ENCODE measurements at places on chromosomes 1 and 21.
A peak's percentile ranks its signal among the peaks of the same experiment; 100 is the strongest.

- no peak for DNase-seq
Measured at GRCh38 chr1:202200669-202201068, 7.1 kb downstream of the LGR6 start.

DNA sequence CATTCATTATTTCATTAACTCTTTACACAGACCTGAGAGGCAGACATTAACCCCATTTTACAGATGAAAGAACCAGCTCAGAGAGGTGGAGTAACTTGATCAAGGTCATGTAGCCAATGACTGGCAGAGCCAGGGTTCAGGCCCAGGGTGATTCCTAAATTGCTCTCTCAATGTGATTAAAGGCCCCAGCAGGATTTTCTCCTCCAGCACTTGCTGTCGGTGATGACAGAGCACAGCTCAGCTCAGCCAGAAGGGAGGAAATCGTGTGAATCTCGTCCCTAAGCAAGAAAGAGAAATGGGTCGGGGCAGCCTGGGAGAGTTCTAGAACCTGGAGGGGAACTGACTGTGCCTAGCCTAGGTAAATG lies 19.5 kb upstream of the RNF19B start:
- no peak for DNase-seq

DNA sequence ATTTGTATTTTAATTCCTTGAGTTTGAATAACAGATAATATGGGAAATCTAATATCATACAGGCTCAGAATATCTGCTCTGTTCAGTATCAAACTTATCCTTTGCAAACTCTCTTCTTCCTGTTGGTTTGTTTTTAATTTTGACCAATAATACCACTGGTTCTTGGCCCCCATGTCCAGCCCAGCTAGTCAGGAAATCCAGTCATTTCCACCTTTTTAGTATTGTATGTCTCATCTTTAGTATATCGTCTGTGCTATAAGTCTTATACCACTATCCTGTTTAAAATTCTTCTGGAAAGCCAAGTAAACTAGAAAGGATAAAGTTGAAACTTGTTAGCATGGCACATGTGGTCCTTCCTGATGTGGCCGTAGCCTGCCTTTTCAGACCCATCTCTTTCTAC lies 10.7 kb downstream of the SCCPDH start:
- DNase-seq, result no peak

- no peak for DNase-seq
Measured at GRCh38 chr1:118948846-118949245, 39.3 kb downstream of the TBX15 start.

- no peak for DNase-seq
Measured at GRCh38 chr1:226787071-226787470, 48.0 kb upstream of the ITPKB start.

- DNase-seq, result no peak
Measured at GRCh38 chr1:186887203-186887602, 58.5 kb downstream of the PLA2G4A start.

DNA sequence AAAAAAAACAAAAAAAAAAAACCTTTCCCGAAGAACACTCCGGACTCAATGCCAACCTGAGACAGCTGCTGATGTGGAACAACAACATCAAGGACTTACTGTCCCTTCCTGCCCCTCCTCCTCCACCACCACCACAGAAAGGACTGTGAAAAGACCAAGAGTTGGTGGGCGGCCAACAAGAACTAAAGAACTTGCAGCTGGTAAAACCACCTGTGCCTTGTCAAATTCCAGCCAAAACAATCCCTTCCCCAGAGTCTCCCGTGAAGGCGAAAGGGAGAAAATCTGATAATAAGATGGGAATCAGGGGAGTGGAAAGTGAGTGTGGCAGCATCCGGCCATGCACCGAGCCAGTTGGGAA lies 88.9 kb downstream of the PROX1 start:
- no peak for DNase-seq

DNA sequence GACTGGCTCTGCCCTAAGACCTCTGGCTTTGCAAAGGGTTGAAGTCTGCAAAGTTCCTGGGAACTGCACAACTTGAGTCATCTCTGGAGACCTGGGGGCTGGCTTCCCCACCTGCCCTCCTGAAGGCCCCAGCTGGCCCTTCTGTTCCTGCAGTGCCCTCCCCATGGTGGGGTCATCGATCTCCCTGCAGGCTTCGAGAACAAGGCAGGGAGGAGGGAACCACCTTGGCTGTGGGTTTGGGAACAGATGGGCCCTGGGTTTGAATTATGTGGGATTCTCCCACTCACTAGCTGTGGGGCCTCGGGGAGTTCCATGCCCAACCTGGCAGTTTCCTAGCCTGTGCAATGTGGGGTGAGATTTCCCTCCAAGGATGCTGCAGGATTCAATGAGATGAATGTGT lies 310.2 kb downstream of the PTPRU start:
- no peak for DNase-seq

DNA sequence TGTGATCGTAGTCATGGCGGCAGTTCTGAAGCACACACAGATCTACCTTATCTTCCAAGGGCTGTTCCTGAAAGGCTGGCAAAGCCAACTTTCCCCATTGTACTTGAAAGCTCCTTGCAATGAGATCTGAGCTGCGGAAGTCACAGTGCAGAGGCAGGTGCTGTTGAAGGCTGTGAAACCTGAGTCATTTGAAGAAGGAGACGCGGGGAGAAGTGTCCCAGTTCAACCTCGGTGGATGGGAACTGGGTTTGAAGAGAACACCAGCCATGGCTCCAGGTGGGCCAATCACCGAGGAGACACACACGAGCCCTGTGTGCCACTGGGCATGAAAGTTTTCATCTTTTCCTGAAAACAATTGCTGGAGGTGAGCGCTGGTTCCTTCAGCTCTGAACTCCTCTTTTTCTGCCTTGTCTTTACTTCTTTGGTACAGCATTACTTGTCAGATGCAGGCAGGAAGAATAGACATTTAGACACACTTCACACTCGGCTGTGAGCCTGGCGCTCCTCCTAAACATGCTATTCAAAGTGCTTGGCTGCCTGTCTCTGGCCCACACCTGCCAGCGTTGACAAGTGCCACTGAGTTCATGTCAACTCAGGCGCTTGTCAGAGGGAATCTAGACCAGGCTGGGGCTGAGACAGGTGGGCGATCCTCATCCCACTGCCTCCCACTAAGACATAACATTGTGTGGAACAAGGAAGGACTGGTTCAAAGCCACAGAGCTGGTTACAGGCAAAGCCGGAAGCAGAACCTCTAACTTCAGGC lies 25.7 kb upstream of the PDE9A start:
- DNase-seq, result no peak

- peak; percentile 52 for DNase-seq
Measured at GRCh38 chr1:112637254-112638109, 17.9 kb downstream of the CAPZA1 start.

DNA sequence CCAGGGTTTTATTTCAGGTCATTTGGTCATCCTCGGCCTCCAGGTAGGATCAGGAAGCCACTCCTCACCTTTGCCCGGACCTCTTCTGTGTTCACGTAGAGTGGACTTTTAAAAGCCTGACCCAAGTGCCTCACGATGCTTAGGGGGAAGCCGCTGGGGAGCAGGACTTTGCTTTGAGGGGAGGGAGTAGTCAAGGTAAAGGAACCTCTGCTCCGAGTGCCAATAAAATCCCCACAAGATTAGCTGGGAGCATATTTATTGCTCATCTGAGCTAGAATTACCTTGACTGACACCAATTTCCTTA lies 603 bp upstream of the DHRS3 start:
- no peak for DNase-seq

DNA sequence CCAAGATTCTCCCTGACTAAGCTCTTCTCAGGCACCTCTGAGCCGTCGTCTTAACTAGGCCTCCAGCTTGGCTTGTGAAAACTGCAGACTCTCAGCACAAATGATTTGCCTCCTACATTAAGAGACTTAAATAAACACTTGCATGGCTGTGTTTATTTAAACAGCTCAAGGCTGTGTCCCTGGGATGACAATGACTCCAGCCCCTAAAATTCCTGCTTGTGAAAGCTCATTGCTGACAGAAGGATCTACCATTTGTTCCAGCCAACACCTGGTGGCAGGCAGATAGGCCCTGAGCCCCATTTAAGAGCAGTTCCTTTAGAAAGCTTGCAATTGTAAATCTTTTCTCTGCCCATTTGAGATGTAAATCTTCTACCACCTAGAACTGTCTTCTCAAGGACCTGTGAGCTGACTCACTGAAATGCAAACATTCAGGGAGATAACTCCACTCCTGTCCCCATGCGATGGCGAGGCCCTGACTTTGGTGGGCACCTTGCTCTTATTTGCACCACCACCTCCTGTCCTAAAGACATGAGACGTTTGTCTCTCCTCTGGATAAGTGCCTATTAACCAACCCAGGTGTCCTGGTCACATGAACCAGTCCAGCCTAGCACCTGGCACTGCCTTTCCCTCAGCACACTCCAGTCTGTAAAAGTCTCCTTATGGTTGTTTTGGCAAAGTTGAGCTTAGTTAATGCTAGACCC lies 15.1 kb upstream of the PCP4 start:
- DNase-seq, result no peak

DNA sequence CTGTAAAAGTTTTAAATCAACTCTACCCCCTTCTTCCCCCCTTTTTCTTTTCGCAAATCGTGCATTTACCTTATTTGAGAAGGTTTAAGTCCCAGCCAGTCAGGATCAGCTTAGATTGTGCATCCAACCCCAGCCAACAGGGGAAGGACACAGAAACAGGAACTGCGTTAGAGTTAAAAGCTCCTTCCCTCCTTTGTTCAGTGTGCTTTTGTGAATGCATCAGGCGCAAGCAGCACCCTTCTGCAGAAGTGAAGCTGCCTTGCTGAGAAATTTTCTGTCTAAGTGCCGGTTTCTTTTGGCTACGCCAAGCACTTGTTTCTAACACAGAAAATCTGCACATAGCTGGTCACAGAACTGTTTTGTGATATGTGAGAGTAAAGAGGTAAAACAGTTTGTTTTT lies 56.2 kb upstream of the PRRC2C start:
- no peak for DNase-seq

DNA sequence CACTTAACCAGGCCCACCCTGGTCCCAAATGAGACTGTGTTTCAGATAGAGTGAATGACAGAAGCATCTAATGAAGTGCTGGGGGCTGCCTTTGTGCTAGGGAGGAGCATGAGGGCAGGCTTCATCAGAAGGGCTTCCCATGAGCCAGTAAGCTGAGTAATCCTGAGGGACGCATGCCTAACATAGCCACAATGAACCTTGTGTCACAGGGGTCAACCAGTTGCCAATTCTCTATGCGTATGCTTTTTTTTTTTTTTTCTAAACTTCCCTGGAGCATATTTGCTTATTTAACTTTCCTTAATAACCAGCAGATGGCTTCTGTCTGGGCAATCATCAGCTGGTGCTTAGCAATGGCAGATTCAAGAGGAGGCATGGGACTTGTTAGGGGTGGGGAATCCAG lies 25.5 kb upstream of the CYP2J2 start:
- DNase-seq, result no peak

- no peak for DNase-seq
Measured at GRCh38 chr21:42655796-42656770, 2.7 kb downstream of the PDE9A start.

DNA sequence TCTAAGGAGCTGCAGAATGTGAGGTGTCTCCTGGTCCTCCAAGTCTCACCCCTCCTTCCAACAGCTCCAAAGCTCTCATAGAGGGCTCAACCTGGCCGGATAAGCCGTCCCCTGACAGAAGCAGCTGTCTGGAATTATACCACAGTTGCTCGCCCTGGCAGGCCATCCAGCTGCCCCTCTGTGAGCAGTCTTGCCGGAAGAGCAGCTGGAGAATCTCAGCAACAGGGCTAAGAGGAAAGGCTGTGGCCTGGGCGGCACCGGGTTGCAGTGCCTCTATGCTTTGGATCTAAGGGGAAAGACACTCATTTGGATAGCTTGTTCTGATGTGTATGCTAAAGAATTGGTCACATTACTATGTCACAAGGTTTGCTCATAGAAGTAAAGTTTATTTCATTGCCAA lies 12.4 kb downstream of the TMCC2 start:
- no peak for DNase-seq

DNA sequence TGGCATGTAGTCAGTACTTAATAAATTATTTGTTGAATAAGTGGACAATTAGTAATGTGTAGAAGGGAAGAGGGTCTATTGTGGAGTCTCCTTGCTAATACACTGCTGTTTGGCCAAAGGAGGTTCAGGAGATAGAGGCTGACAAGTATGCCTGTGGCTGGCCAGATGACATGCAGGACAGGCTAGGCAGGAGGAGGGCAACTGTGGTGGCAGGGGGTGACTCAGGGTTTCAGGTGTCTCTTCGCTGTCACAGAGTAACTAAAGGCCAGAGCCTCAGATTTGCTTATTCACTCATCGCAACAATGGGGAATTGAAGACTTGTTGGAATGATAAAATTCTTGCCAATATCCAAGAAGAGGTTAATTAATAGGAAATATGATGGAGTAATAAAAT lies 33.1 kb downstream of the THRAP3 start:
- no peak for DNase-seq

GRCh38 chr1:207654320-207654719 lies 9.4 kb downstream of the CR1L start:
- DNase-seq, result peak; percentile 15

- DNase-seq, result no peak
Measured at GRCh38 chr1:3657096-3657475, 4.8 kb downstream of the TP73 start.

DNA sequence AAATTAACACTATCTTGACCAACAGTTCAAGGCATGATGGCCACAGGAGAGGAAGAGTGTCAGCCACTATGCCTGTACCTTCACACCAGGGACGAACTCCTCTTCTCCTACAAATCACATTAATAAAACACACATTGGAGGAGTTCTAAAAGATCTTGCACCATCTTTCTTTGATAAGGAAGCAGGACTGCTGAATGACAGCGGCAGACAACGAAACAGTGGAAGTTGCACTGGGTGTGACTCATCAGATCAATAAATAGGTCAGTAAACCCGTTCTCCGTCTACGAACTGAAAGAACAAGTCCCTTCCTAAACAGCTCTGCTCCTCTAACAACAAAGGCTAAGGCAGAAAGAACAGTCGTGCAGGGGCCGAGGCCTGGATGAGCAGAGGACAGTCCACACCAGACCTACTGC lies 23.1 kb downstream of the UBE2G2 start:
- no peak for DNase-seq

- no peak for DNase-seq
Measured at GRCh38 chr1:94831641-94832040, 11.5 kb downstream of the SLC44A3 start.

DNA sequence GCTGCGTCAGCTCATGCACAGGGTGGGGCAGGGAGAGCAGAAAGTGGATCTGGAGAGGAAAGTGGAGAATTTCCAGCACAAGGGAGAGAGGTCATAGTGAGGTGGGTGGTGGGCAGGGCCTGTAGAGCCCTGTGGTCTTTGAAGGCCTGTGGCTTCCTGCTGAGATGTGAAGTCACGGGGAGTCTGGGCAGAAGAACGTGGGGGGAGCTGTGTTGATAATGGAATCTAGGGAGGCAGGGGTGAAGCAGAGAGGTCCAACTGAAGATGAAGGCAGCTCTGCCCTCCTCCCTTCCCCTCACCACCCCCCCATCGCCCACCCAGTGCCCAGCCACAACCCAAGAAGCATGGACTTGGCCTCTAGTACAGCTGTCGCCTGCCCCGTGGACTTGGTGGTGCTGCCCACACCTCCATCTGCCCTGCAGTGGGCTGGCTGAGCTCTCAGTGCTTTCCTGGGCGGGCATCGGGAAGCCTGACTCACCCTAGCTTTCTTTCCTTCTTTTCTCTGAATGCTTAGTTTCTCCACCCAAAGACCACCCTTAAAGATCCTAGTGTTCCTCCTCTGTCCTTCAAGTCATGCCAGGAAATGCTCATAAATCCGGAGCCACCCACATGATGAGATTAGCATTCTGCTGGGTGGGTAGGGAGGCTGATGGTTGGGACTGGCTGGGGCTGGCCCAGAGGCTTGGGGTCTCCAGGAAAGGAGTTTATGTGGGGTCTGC lies 186.1 kb downstream of the TRABD2B start:
- DNase-seq, result no peak

Measured in GM03348 (cell line).